Endothelial cell (in vitro differentiated cells): ENCODE measurements at places on chromosomes 3 and 15. TPM values are rescaled to one million over a fixed set of nuclear protein-coding genes. Genes with fewer than 3 reads are reported as not detected.

PLA2G4D gene
- total RNA-seq = not detected

- no peak overlapping the region for H3K27ac ChIP-seq
- H3K27me3 ChIP-seq = peaks cover 3% of the 10 kb centered on the region
- peaks cover 31% of the 10 kb centered on the region for H3K4me1 ChIP-seq
- H3K4me3 ChIP-seq = no peak overlapping the region
- no peak for DNase-seq
Measured at GRCh38 chr3:65899226-65899625, 139.5 kb downstream of the MAGI1 start.

TRIM69 gene
- 13.4 TPM for total RNA-seq

CFAP100 gene
- total RNA-seq = not detected

DNA sequence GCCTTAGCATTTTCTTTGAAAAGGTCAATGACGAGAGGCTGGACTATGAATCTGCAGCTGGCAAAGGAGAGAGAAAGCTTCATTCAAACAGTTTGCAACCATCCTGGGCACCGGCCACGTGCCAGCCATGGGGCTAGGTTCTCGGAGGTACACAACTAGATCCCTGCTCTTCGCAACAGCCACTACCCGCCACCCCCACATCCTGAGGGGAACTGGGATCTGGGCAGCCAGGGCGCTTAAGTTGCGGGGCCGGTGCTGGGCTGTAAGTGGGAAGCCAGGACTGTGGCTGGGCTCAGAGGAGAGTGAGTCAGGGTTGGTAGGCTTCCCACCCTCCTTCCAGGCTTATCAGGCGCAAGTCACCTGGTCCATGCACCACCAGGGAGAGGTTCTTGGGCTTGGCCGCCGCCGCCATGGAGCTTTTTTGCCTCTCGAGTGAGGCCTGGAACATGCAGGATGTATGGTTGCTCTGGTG, 95.0 kb upstream of the TERB2 start:
- H3K27ac ChIP-seq = no peak overlapping the region
- H3K36me3 ChIP-seq = peaks cover 20% of the 10 kb centered on the region
- no peaks in the 10 kb centered on the region for H3K4me1 ChIP-seq
- H3K27me3 ChIP-seq = peaks cover 8% of the 10 kb centered on the region

DNA sequence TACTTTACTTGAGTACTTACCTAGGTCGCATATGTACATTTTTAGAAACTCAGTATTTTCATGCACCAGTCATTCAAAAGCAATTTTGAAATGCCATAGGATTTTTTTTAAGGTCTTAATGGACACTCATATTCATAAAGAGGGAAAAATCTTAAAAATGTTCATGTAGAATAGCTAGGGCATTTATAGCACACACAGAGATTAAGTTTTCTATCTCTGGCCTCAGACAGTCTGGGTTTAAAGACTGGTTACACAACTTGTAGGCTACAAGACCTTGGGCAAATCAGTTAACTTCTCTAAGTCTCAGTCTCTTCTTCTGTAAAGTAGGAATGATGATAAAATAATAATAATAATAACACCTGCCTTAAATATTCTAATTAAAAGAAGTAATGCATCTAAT, 48.5 kb upstream of the UBP1 start:
- H3K4me1 ChIP-seq = no peaks in the 10 kb centered on the region
- DNase-seq = no peak
- H3K27me3 ChIP-seq = peaks cover 2% of the 10 kb centered on the region
- no peak overlapping the region for H3K4me3 ChIP-seq
- H3K36me3 ChIP-seq = peaks cover 4% of the 10 kb centered on the region

C15orf40 gene
- 17.4 TPM for total RNA-seq

NANOGP8 gene
- 0.64 TPM for total RNA-seq

DNA sequence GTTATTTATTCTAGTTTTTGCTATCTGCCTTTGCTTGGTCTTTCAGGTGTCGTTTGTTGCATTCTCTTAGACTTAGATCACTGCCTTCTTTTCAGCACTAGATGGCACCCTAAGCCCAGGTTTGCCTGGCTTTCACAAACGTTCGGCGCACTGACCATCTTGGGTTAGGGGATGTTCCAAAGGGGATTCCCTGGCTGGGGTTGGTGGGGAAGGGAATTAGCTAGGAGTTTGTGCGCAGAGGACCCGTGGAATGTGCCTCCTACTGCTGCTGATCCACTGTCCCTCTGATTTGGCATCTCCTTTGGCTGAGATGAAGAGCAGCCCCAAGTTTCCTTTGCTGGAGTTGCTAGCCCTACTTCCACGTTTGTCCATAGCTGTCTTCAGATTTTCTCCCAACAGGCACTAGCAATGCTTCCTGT, 33.9 kb downstream of the PFN2 start:
- no peaks in the 10 kb centered on the region for H3K27me3 ChIP-seq
- DNase-seq = peak; percentile 54
- H3K4me1 ChIP-seq = no peaks in the 10 kb centered on the region
- H3K4me3 ChIP-seq = no peak overlapping the region

- H3K27ac ChIP-seq = no peak overlapping the region
- H3K27me3 ChIP-seq = no peaks in the 10 kb centered on the region
- H3K4me1 ChIP-seq = peaks cover 4% of the 10 kb centered on the region
- no peak overlapping the region for H3K4me3 ChIP-seq
- H3K36me3 ChIP-seq = peaks cover 3% of the 10 kb centered on the region
- no peak for DNase-seq
Measured at GRCh38 chr3:66467996-66468735, 32.7 kb downstream of the LRIG1 start.

- H3K27me3 ChIP-seq = no peaks in the 10 kb centered on the region
- peaks cover under 1% of the 10 kb centered on the region for H3K4me1 ChIP-seq
- DNase-seq = no peak
- no peak overlapping the region for H3K27ac ChIP-seq
- H3K36me3 ChIP-seq = no peaks in the 10 kb centered on the region
Measured at GRCh38 chr3:175426805-175427204, 567.7 kb downstream of the NAALADL2 start.

MESP2 gene
- total RNA-seq = 0.33 TPM

DNA sequence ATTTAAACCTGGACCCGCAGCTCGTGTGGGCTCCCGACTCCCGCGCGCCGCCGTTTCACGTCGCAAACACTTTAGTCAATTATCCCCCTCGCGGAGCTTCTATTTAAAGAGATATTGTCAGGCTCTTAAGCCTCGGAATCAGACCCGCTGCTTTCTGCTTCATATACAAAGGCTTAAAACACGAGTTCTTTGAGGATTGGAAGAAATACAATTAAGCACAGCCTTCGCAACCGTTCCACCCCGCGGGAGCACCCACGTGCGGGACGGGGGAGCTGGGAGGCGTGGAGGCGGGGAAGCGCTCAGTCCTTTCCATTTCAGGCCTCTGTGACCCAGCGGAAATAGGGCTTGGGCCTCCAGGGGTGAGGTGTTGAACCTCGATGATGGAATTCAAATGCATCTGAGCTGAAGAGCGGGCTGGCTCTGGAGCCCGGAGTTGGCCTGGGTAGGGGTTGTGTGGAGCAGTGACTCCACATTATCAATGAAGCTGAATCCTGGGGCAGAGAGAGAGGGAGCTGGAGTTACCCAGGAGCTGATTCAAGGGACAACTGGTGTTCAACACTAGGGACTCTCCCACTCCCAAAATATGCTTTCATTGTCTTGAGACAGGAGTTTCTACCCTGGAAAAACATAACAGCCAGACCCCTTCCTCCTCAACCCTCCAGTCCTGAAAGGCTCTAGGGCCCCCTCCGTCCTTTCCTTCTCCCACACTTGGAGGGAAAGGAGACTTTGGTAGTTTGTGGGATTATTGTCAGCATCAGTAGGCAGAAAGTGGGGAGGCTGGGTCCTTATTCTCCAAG, 2.4 kb downstream of the ANKRD63 start:
- peaks cover 5% of the 10 kb centered on the region for H3K36me3 ChIP-seq
- no peak overlapping the region for H3K27ac ChIP-seq
- H3K4me3 ChIP-seq = no peak overlapping the region

DNA sequence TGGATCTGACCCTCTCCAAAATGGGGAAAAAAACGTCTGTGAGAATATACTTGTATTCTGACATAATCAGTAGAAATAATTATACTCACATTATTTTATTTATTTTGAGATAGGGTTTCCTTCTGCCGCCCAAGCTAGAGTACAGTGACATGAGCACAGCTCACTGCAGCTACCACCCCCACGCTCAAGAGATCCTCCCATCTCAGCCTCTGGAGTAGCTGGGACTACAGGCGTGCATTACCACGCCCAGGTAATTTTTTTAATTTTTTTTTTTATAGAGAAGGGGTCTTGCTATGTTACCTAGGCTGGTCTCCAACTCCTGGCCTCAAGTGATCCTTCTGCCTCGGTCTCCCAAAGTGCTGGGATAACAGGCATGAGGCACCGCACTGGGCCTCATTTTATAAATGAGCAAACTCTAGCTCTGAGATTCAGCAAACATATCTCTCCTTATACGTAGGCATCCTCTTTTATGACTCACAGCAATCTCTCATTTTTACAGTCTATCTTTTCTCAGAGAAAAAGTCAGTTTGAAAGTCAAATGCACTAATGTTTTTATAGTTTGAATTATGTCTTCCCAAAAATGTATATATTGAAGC, 989 bp upstream of the VGLL3 start:
- H3K4me3 ChIP-seq = no peak overlapping the region
- DNase-seq = no peak
- peaks cover 5% of the 10 kb centered on the region for H3K27me3 ChIP-seq

DNA sequence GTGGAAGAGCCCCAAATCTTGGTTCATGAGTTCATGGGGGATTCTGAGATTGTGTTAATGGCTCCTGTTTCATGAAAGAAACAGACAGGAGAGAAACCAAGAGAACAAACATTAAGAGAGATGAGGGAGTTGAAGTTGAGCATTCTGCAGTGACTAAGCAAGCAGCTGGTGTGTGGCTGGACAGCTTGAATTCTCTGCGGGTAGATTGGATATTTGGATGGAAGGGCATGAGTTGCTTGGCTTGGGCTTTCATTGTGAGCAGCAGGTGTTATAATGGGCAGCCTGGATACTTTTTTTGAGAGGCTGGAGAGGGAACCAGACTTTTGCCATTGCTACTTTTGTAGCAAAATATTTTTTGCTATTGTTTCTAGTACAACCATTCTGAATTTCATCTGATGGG, 346.8 kb upstream of the SATB1 start:
- no peak overlapping the region for H3K27ac ChIP-seq
- H3K4me3 ChIP-seq = no peak overlapping the region
- no peaks in the 10 kb centered on the region for H3K4me1 ChIP-seq
- no peaks in the 10 kb centered on the region for H3K27me3 ChIP-seq
- H3K36me3 ChIP-seq = no peaks in the 10 kb centered on the region
- DNase-seq = no peak

DNA sequence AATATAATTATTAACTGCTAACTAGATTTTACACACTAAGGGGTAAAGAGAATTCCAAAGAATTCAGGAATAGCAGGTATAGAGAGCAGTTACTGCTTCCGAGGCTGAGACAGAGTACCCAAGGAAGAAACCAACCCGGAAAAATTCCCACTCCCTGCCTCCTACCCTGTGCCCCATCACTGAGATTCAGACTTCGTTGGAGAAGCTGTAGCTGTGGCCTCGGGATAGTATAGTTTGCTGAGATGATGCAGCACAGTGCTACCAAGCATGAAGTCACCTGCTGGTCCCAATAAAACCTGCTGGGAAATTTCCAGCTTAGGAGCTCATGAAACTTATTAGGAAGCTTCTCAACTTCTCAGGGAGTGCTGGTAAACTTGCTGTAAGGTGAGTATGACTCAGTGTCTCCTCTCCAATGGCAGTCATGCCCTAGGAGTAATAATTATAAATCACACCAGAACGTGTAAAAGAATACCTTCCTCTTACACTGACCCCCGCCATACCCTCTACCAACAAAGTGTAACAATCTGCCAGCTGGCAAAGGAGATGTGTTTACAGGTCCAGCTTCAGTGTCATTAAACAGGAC, 215.2 kb upstream of the ROBO2 start:
- no peaks in the 10 kb centered on the region for H3K4me1 ChIP-seq
- DNase-seq = no peak
- H3K36me3 ChIP-seq = no peaks in the 10 kb centered on the region
- no peaks in the 10 kb centered on the region for H3K27me3 ChIP-seq
- no peak overlapping the region for H3K4me3 ChIP-seq

REC114 gene
- not detected for total RNA-seq

DNA sequence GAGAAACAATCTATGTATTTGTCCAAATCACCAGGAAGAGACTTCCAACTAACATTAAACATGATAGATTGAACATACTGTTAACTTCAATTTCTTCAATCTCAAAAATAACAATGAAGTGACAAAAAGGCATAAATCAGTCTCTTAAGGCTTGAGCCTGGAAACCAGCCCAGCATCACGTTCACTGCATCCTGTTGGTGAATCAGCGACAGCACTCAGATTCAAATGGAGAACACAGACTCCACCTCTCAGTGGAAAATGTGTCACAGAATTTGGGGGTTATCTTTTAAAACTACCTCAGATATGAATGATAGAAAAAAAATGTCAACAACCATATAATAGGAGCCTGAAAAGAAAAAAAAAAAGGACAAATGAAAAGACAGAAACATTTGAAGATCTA, 212.0 kb downstream of the MINAR1 start:
- H3K27me3 ChIP-seq = no peaks in the 10 kb centered on the region
- H3K36me3 ChIP-seq = no peaks in the 10 kb centered on the region
- no peaks in the 10 kb centered on the region for H3K4me1 ChIP-seq
- DNase-seq = no peak

DNA sequence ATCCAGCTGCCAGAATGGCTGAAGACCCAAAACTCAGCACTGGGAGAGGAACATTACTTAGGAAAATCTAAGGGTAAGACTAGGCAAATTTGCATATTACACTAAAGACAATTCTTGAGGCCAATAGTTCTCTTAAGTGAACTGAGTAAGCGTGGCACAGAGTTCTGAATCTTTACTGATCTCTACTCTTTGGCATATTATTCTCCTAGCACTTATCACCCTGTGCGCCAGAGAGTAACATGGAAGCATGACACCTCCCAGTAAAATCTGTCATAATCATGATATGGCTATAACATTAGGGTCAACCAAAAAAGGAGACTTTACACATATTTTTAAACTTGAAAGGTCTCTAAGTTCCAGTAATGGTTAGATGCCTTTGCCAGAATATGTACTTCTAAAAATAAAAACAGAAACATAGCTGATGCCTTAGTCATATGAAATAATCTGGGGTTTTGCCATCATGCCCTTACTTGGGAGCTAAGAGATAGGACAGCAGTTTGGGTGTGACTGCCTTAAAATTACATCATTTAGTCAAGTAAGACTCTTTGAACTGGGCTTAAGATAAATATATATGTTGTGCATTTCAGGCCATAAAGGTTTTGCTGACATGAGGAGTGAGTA, 290.5 kb downstream of the PLCL2 start:
- H3K4me1 ChIP-seq = no peaks in the 10 kb centered on the region
- DNase-seq = no peak
- no peaks in the 10 kb centered on the region for H3K27me3 ChIP-seq
- no peak overlapping the region for H3K4me3 ChIP-seq
- peaks cover 6% of the 10 kb centered on the region for H3K36me3 ChIP-seq

GRCh38 chr15:89114990-89115389, 26.7 kb downstream of the ABHD2 start:
- peaks cover 12% of the 10 kb centered on the region for H3K36me3 ChIP-seq
- no peak overlapping the region for H3K27ac ChIP-seq
- H3K4me3 ChIP-seq = no peak overlapping the region
- H3K4me1 ChIP-seq = peaks cover 6% of the 10 kb centered on the region
